ENCODE measurements at places on chromosomes 16 and 17. TPM values are rescaled to one million over a fixed set of nuclear protein-coding genes. Genes with fewer than 3 reads are reported as not detected.

Gene ESRP2
- total RNA-seq, result not detected

Gene KRTAP9-8
- not detected for total RNA-seq

Gene ATP2A1
- total RNA-seq, result 1.6 TPM

Gene PPM1E
- total RNA-seq, result 0.05 TPM

Gene G6PC1
- total RNA-seq, result not detected

Gene WSCD1
- total RNA-seq, result 0.20 TPM

Gene GRN
- total RNA-seq, result 44.2 TPM

Gene ALOX15
- not detected for total RNA-seq

Gene ADAMTS18
- not detected for total RNA-seq

Gene SMTNL2
- total RNA-seq, result not detected

Gene OR4D1
- 0.27 TPM for total RNA-seq

Gene KRTAP16-1
- total RNA-seq, result not detected

Gene ARL17A
- total RNA-seq, result 30.1 TPM

Gene SLC38A7
- total RNA-seq, result 13.7 TPM

Gene SYNGR3
- total RNA-seq, result 4.9 TPM

Gene OR1F1
- total RNA-seq, result not detected

Gene EIF1
- 753 TPM for total RNA-seq

Gene LPO
- not detected for total RNA-seq

Gene LLGL2
- 19.1 TPM for total RNA-seq

Gene TEX2
- total RNA-seq, result 16.5 TPM

Gene DYNLRB2
- 0.36 TPM for total RNA-seq

Measured in T-helper 2 cell treated with Interferon-gamma antibody and Interleukin-4, amounts not matched to agents 100 ng/mL and 5 ng/mL, for 36 hours (primary cell).